ENCODE measurements at places on chromosomes 7 and 10.

DNA sequence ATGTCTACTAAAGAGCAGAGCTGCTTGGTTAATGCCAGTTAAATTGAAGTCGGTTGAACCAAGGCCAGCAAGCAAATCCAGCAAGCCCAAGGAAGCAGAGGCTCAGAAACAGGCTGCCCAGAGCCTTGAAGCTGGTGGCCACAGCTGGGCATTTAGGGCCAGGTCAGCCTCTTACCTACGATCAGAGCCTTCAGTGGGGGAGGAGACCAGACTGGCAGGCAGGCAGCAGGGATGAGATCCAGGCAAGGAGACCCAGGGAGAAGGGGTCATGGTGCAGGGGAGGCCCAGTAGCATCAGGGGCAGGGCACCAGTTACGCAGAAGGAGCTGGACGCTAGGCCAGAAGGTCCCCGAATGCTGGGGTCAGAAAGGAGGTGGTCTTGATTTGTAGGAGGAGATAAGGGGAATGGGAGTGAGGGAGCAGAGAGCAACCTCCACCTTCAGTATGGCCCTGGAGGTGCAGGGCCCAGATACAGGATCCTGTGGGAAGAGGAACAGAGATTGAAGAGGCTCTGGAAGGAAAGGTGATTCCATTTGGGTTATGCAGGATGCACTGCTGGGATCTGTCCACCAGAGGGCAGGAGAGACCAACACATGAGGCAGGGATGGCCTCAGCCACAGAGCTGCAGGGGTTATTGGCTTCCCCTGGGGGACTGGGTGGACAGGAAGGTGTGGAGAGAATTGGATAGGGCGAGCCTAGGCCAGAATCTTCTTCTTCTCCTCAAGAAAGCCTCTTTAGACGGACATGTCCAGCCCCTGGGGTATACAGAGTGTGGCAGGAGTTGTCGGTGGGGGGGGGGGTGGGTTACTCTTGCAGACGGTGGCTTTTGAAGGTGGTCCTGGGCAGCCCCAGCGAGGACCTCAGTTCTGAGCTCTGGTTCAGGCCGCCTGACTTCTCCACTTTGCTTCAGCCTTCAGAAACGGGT lies 132.6 kb upstream of the PODXL start:
- DNase-seq: peak; percentile 62

DNA sequence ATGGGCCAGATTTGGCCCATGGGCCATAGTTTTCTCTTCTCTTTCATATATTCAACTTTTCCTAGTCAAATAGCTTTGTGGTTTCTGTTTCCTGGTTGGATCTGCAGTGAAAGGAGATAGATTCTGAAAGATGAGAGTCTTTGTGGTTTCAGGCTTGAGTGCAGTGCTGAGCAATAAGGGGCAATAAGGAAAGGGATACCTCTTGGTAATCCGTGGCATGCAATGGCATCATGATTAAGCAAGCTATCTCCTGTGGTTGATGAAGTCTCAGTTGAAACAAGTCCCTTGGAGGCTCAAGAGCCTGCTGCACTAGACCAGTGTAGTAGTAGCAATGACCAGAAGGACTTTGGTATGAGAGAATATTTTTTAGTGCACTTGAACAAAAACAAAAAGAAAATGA lies 187.7 kb upstream of the CNTNAP2 start:
- DNase-seq: peak; percentile 20

DNA sequence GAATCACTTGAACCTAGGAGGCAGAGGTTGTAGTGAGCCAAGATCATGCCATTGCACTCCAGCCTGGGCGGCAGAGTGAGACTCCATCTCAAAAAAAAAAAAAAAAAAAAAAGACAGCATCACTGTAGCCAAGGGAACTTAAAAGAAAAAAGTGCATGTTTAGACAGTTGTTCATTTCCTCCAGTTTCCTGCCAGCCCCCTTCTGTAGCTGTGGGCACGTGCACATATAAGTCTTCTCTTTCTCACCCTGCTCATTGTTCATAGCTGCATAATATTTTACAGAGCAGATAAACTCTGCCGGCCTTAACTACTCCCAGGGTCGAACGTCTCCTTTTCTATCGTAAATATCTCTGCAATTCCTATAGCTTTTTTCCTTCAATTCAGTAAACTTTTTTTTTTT lies 132.6 kb downstream of the LHPP start:
- DNase-seq: no peak

GRCh38 chr7:4692055-4692454 lies 10.0 kb downstream of the FOXK1 start:
- no peak for DNase-seq

GRCh38 chr10:63972949-63973827 lies 452.0 kb downstream of the REEP3 start:
- DNase-seq: no peak

DNA sequence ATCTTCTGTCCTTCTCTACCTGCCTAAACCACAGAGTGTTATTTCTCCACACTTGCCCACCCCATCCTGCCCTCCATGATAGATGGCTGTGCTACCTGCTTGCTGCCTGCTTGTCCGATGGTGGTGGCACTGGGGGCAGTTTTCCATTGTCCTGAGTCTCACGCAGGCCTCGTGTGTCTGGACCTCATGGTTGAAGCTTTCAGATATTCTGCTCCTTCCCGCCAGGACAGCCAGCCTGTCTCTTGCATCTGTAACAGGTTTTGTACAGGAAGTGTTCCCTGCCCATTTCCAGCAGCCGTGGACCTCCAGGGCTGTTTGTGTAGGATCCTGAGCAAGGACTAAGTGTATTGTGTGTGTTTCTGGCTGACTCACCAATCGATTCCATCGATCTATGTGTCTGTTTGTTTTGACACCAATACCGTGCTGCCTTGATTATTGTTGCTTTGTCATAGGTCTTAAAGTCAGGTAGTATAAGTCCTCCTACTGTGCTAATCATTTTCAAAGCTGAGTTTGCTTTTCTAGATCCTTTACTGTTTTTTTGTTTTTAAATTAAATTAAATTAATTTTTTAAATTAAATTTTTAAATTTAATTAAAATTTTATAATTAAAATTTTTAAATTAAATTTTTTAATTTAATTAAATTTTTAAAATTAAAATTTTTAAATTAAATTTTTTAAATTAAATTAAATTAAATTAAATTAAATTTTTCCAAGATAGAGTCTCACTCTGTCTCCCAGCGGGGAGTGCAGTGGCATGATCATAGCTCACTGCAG lies 8.5 kb downstream of the IL15RA start:
- DNase-seq: no peak

GRCh38 chr7:39394105-39394680 lies 172.0 kb upstream of the YAE1 start:
- DNase-seq: peak; percentile 21

DNA sequence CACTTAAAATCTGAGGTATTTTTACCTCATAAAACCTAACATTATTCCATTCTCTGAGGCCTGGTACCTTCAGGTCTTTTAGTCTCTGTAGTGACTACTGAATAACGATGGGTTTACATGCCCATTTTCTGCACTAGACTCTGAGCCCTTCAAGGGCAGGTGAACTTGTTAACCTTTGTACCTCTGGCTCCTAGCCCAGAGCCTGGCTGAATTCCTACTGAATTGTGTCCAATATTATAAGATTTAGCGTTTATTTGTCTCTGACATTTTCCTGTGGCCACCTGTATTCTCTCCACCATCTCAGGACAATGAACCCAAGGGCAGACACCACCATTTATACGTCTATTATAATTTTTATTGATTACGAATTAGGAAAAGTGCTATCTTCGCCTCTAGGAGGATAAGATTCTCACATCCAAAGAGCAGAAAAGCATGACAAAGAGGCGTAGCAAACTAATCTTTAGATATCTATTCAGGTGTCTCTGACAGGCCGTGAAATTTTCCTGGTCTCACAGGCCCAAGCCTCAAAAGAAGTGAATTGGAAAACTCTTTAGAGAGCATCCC lies 27.9 kb upstream of the HNRNPH3 start:
- no peak for DNase-seq

GRCh38 chr10:14023673-14024328 lies 306.9 kb downstream of the FRMD4A start:
- no peak for DNase-seq

GRCh38 chr7:101559586-101559985 lies 69.5 kb downstream of the MYL10 start:
- no peak for DNase-seq

- no peak for DNase-seq
Observed at GRCh38 chr7:44534087-44534486, 7.0 kb downstream of the NPC1L1 start.

- DNase-seq: no peak
Observed at GRCh38 chr7:142468871-142469665, 211.2 kb upstream of the PRSS58 start.

DNA sequence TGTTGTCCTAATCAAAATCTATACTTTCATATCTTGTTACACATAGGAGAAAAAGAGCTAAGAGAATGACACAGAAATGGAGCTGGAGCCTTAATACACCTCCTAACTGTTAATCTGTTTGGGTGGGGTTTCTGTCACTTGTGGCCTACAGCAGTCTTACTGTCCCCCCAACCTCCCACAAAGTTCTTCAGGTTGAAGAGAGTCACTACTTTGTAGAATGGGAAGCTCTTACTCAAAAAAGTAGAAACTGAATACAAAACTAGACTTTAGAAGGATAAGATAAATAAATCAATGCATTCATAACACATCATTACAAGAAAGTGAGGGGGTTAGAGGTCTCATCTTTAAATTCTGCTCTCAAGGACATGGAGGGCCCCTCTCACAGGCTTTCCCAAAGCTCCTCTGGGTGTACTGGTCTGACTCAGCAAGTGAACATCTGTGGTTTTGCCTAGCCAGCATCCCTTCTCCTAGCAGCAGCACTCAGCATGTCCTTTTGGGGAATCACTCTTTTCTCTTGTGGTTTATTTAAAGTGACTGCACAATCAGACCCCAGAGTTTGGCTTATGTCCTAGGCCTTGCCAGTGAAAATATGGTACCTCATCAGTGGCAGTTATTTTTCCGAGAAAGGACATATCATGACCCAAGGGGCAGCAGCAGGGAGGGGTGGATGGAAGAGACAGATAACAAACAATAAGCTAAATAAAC lies 2.0 kb upstream of the BLVRA start:
- no peak for DNase-seq

- DNase-seq: peak; percentile 98
Observed at GRCh38 chr10:123274306-123275135, 120.3 kb downstream of the BUB3 start.

DNA sequence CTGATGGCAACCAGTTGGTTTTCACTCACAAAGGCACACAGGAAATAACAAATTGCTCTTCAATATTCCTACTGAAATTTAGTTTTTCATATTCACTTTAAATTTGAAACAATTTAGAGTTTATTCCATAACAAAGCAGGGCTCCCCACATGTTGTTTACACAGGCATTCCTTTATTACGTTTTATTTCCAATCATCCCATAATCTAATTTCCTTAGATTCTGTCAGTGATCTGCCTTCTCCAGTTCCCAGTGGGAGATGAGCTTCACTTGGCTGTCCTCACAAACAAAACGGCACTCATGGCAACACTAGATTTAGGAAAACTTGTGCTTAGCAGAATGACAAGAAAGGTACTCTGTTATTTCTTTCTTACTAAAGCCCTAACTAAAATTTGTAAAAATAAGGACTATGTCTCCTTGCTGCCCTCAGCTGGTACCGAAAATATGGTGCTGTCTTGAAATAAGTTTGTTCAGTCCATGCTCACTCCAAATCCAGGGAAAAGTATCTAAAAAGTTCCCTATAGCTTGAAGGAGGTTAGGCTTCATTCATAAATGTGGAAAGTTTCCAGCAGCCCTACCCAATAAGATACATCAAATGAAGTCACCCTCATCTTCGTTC lies 23.0 kb downstream of the PHYH start:
- no peak for DNase-seq

GRCh38 chr10:26792758-26793495 lies 67.8 kb downstream of the ABI1 start:
- no peak for DNase-seq

- DNase-seq: no peak
Observed at GRCh38 chr10:90171014-90171722, 469.8 kb downstream of the KIF20B start.

DNA sequence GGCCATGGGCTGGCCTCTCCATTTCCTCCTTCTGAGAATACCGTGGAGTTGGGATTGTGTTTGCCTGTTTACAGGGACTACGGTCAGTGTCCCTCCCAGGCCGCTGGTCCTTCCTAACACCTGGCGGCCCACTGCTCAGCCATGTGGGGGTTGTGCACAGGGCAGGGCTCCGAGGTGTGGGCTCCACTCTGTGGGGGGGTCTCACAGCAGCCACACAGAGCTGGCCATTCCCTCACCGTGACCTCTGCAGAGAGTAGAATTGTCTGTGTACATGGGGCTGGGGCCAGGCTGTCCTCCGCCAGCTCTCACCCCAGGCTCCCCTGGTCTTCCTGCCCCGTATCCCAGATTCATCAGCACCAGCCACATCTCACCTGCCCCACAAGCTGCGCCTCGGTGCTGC lies 60.1 kb downstream of the PTPRN2 start:
- no peak for DNase-seq

DNA sequence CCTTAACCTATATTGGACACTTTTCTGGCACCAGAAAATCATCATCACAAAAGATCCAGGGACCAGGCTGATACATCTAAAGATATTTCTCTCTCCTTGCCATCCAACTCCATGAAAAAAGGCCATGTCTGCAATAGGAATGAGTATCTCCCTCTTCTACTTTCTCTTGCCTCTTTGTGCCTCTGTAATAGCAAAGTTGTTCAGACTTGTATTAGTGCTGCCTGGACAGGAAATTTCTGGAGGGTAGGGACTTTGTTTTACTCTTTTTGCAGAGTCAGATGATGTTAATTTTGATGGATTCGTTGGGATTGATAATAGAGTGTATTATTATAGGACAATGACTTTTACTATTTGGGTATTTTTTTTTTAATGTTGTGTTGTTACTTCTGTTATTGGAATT lies 376.3 kb downstream of the INHBA start:
- no peak for DNase-seq

DNA sequence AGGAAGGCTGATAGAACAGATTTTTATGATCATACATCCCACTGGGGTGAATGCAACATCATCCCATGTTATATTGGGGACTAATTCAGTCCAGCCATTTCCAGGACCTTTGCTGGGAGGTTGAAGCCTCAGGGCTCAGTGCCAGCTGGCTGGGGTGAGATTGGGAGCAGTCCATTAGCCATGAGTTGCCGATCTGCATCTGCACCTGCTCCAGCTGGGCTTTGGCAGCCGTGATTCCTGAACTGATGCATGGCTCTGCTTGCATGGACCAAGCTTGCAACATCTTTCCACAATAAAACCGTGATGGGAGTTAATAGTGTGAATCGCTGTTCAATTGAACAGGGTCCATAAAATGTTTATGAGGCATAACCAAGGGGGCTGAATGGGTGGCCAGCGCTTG lies 346.9 kb downstream of the TYW1 start:
- peak; percentile 67 for DNase-seq

- DNase-seq: no peak
Observed at GRCh38 chr10:79246606-79247275, 100.5 kb upstream of the PPIF start.

- no peak for DNase-seq
Observed at GRCh38 chr7:54701982-54702381, 57.0 kb downstream of the SEC61G start.

GRCh38 chr7:108408296-108408991 lies 47.8 kb downstream of the NRCAM start:
- no peak for DNase-seq

GRCh38 chr7:14690075-14690474 lies 212.5 kb downstream of the DGKB start:
- no peak for DNase-seq

- no peak for DNase-seq
Observed at GRCh38 chr7:47738563-47739166, 156.8 kb upstream of the TNS3 start.

GRCh38 chr10:85607043-85607695 lies 759.4 kb downstream of the GRID1 start:
- DNase-seq: no peak

All from NCI-H1417 (cell line).